Activated CD4-positive, alpha-beta T cell treated with anti-CD3 and anti-CD28 coated beads for 48 hours (primary cell): ENCODE measurements at places on chromosomes 4 and X.

- no peak for DNase-seq
Measured at GRCh38 chr4:95084584-95084983, 326.8 kb downstream of the BMPR1B start.

GRCh38 chrX:118698516-118699170 lies 28.8 kb upstream of the IL13RA1 start:
- DNase-seq = no peak

DNA sequence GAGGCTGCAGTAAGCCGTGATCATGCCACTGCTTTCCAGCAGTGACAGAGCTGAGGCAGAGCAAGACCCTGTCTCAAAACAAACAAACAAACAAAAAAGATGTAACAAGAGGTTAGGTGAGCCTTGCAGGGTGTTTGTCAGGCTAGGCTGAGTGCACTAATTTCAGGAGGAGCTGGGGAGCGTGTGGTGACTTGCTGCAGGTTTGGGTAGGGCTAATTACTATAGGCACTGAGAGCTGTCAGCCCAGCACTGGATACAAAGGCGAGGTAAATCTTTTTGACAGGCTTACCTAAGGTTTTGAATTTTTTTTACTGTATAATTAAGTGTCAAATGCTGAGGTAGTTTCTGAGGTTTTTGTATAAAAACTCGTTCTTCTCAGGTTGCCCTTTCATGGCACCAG lies 29.8 kb upstream of the SH3D19 start:
- no peak for DNase-seq

DNA sequence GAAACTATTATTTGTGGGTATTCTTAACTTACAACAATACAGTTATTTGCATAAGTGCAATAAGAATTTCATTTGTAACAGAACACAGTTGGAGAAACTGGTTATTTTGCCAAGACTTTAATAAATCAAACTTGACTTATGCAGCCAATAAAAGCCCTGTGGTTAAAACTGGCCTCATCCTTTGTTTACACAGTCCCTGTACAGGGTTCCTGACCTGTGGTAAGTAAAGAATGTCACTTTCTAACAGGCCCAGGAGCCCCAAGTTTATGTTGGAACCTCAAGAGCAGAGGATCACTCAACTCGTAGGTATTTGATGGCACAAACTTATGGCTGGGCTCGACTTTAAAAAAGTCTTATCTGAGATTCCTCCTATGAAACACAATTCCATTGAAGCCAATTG lies 88.6 kb upstream of the PTCHD1 start:
- DNase-seq = no peak

DNA sequence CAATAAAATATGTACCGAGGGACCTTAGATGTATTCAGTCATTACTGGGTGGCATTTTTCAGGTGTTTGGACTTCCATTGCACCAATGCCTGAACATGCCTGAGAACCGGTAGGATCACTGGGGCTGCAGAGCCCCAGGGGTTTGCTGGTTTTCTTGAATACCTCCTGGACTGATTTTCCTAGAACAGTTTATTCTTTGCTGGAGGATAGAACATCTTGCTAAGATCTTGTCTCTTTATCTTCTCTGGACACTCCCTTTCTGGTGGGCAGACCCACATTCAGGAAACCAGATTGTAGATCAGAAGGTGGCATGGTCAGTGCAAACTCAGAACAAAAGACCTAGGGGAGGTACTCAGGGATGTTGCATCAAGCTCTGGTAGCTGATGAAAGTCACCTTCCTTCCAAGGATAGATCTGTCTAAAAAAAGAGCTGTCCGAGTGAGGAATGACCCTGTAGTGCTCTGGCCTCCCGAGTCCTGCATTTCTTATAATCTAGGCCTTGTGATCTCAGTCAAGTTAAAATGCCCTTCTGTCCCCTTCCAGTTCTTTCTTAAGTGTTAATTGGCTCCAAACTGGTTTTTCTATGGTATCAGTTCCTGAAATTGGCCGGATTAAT lies 84.8 kb downstream of the CLDN34 start:
- DNase-seq = no peak

DNA sequence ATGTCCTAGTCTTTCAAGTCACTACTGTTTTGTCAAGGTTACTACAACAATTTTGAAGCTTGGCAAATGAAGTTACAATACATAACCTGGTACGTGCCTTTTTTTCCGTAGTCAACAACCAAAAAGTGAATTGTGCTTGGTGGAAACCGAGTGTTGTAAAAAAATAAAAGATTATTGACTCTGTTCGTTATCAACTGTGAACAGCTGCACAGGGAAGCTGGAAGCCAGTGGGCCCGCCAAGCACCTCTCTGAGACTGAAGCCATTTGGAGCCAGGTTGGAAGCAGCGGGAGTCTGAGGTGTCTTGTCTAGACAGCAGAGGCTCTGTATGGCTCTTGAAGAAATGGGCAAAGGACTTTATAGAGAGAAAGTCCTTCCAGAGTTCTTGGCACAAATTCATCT lies 119.0 kb downstream of the GALNTL6 start:
- no peak for DNase-seq

- no peak for DNase-seq
Measured at GRCh38 chr4:100042235-100042634, 92.2 kb upstream of the H2AZ1 start.

- DNase-seq = no peak
Measured at GRCh38 chr4:122661176-122662160, 40.6 kb upstream of the IL21 start.

GRCh38 chr4:10046471-10046870 lies 25.2 kb upstream of the SLC2A9 start:
- no peak for DNase-seq

DNA sequence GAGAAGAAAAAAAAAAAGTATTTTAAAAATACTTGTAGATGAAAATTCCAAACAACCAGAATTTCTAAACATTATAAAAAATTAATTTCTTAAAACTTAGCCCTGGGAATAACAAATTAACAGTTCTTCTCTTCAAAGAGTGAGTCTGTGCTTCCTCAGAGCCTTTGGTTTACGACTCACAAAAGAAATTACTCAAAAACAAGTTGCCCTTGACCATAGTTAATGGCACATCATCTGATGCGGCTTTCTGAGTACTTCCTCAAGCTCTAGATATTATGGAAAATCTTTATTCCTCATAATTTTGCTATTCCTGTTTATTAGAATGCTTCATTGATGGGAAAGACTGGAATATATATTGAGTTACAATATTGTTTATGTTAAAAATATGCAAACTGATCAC lies 23.7 kb downstream of the TAPT1 start:
- DNase-seq = no peak

- DNase-seq = no peak
Measured at GRCh38 chrX:45196701-45197100, 4.0 kb downstream of the DIPK2B start.

GRCh38 chr4:99459546-99460042 lies 24.5 kb upstream of the ADH7 start:
- no peak for DNase-seq

DNA sequence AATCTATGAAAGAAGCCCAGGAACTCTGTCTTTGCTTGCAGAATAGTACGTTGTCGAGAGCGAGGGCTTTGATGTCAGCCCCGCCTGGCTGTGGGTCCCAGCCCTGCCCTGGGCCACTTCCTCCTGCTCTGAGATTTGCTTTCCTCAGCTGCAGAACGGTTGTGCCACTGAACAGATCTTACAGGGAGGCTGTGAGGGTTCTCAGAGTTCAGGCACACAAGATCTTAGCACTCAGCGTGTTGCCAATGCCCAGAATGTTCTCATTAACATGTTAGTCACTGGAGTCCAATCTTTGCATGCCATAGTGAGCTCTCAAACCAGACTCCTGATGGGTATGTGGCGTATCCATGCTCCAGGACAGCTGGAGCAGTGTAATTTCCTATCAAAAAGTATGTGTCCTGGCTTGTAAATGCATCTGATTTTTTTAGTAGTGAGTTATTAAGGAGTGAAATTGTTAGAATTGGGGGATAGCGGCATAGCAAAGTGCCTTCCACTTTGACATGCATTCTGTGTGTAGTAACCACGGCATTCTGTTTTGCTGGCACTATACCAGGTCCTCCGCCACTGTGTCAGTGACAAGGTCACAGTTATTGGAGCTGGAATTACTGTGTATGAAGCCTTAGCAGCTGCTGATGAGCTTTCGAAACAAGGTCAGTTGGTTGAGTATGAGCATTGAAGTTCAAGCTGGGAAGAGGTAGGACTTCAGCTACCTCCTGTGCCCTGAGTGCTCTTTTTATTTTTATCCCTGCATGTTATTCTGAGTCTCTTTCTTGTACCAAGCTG lies 31.6 kb downstream of the TKTL1 start:
- peak; percentile 26 for DNase-seq

DNA sequence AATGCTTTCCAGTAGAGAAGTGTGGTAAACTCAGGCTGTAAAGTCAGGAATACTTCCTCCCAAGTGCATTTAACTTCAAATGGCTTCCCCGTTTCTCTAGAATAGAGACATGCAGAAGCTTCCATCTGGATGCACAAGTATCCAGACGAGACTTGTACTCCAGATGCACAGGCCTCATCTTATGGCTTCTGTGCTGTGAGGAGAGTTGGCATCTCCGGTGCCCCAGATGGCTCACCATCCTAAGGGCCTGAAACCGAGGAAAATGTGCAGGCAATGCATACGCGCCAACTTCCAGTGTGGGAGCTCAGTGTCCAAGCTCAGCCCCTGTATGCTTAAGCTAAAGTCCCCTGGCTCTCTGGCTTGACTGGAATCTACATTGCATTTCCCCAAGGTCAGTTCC lies 184.0 kb upstream of the TBL1X start:
- DNase-seq = no peak

- DNase-seq = no peak
Measured at GRCh38 chrX:139930401-139930800, 2.5 kb downstream of the ATP11C start.

DNA sequence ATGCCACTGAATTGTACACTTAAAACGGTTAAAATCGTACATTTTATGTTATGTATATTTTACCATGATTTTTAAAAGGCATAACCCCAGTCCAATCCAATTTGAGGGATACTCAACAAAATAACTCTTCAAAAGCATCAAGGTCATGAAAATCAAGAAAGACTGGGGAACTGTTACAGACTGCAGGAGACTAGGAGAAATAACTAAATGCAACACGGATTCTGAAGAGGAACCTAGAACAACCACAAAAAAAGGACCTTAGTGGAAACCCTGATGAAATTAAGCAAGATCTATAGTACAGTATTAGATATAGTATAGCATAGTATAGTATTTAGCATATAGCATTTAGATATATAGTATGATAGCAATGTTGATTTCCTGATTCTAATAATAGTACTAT lies 26.8 kb downstream of the SH3KBP1 start:
- no peak for DNase-seq
